Inflammatory macrophage treated with lipopolysaccharide for 1 hour (primary cell): ENCODE measurements at places on chromosomes 2 and 18.

- DNase-seq = no peak
Measured at GRCh38 chr18:34892379-34892778, 148.8 kb upstream of the MAPRE2 start.

DNA sequence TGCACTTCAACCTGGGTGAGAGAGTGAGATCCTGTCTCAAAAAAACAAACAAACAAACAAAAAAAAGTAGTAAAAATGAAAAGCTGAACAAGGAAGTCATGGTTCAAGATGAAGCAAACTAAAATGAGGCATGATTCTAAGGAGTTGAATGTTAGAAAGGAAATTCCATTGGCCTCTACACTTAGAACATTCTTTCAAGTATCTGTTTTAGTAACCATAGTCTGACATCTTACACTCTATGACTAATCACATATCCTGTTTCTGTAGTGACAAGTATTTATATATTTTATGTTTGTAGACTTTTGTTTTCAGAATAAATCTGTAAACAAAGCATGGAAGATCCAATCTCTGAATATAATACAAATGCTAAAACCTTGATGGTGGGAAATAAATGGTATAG lies 164.1 kb downstream of the KIAA1328 start:
- DNase-seq = no peak

DNA sequence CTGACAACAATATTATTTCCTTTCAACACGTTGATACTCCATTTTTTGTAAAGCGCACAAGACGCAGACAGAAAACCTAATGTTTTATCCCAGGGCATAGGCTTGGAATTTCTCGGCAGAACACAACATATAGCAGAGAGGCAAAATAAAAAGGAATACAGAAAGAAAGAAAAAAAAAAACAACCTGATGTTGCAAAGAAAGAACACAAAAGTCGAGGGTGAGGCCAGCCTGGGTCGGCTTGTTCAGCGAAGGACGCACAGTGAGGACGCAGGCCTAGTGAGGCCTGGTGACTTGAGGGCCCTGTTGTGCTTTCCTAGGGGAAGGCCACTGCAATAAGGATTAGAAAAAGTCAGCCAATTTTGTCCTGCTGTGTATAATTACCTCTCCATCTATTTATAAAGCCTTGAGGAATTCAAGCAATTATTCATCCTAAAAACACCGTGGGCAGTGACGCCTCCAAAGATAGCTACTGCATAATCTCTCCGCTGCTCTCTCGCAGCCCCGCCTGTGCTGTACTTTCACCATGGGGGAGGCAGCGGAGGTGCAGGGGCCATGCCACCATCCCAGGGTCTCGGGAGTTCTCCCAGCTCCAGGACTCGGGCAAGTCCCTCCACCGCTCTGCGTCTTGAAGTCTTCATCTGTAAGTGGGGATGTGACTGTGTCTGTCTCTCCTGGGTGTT lies 61.9 kb upstream of the SH3RF3 start:
- DNase-seq = no peak

DNA sequence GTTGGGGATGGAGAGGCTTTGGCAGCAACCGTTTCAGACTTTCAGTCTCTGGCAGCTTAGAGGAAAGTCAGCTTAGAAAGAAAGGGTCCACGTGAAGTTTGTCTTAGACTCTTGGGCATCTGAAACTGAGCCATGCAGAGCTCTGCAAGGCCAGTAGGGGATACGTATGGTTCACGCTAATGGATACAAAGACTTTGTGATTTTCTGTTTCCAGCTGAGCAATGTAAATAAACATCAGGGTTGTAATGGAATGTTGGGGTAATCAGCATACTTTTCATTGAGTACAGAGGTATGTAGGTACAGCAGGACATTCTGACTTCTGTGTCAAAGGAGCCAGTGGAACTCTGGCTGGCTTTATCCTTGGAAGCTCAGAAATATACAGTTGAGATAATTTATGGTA lies 31.0 kb downstream of the RALB start:
- DNase-seq = no peak

DNA sequence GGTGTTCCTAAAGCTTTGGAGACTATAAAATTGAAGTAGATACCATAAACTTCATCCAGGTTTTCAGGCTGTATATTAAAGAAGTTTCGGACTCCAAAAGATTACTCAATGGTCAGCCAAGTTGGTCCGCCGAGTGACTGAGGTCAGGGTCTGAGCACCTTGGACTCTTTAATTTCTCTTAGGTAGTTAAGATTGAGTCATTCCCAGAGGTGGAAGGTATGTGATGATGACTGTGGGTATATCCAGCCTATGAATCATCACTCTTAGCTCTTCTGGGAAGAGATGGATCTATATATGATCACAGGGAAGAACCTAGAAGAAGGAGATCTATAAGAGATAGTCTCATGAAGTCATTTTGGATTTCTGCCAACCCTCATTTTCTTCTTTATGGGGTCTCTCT lies 3.3 kb downstream of the ITGA6 start:
- no peak for DNase-seq

- DNase-seq = no peak
Measured at GRCh38 chr2:149246186-149246585, 84.2 kb upstream of the LYPD6 start.

DNA sequence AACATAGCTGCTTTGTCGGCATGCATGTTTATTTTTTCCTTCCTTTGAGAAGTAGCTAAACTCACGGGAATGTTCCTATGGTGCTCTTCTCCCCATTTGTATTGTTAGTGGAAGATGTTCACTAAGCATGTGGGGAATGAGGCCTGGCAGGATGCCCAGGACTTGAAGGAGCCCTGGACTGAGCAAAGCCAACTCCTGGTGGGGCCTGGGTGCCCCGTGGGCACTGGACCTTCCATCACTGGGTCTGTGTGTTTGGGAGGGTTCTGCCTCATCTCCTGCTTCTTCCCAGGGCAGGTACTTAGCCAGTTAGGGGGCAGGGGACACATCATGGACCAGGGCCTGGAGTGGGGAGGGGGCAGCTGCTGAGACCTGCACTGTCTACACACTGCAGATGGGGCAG lies 49.3 kb downstream of the ACAA2 start:
- DNase-seq = no peak

- no peak for DNase-seq
Measured at GRCh38 chr2:60333264-60333663, 220.2 kb downstream of the BCL11A start.

GRCh38 chr2:240302933-240303595 lies 132.4 kb upstream of the GPC1 start:
- DNase-seq = no peak

- DNase-seq = no peak
Measured at GRCh38 chr2:182088681-182089320, 103.1 kb downstream of the PPP1R1C start.

- DNase-seq = no peak
Measured at GRCh38 chr2:98808546-98808945, 77.6 kb upstream of the MGAT4A start.

DNA sequence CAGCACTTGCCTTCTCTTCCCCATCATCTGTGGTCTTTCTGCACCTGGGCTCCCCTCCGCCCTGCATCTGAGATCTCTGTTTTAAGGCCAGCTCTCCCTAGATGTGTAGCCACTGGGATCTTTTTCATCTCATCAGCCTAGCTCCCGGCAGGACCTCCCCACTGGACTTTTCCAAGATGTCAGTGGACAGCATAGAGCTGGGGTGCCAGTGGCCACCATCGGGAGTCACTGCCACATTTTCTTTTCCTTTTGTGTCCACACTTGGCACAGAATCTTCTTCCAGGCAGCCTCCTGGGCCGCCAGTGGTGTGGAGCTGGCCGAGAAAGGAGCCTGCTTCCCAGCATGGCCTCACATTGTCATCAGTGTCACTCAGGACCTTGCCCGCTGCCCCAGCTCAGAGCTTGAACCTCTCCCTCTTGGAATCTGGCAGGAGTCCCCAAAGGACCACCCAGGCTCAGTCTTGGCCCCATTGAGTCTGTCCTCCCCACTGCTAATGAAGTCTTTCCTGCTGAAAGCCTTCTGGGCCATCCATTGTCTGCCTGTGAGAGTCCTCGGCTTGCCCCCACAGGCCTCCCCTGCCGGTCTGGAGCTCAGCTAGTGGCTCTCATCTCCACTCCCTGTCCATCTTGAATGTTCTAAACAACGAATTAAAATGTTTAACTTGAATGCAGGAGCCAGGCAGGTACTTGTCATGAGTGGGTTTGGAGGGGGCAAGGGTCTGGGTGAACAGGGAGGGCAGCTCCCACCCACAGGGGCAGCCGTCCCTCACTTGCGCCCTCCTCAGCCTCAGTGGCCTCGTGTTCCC lies 324.4 kb downstream of the GBX2 start:
- no peak for DNase-seq
